ENCODE measurements at places on chromosomes 7 and 10. TPM values are rescaled to one million over a fixed set of nuclear protein-coding genes. Genes with fewer than 3 reads are reported as not detected.

Gene CLRN3
- polyA plus RNA-seq: not detected

Gene ADAM22
- polyA plus RNA-seq: 0.51 TPM

Gene VAX1
- polyA plus RNA-seq: not detected

Gene NKX1-2
- not detected for polyA plus RNA-seq

Gene CYP2C19
- polyA plus RNA-seq: not detected

Gene ANKMY2
- 9.1 TPM for polyA plus RNA-seq

Gene PON3
- polyA plus RNA-seq: 0.42 TPM

Gene TRIM50
- 0.26 TPM for polyA plus RNA-seq

Gene ASB10
- polyA plus RNA-seq: not detected

Gene NEUROG3
- polyA plus RNA-seq: 0.06 TPM

Data from spleen (tissue), 13 donors.